ENCODE measurements at places on chromosomes 3 and 15.

DNA sequence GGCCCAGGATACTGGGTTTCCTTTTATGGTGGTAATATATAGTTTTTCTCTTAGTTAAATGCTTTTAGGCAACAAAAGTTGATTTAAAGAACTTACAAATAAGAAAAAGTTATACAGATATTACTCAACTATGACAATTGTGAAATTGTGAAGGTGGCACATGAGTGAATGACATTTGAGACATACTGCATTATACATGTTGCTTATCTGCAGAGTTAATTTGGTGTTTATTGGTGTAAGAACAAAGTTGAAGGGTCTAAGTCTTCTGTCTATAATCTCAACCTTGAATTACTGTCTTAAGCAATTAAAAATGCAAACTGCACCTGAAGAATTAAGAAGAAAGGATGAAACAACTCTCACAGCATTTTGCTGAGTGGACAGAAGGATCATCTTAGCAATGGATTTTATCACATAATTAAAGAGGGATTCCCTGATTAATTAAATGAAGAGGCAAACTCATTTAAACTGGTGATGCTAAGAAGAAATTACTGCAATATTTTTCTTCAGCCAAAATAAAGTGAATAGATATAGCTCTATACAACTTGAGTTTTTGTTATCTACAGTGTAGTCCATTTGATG lies 298.9 kb upstream of the TGFBR2 start:
- H3K27ac ChIP-seq = no peak overlapping the region
- H3K27me3 ChIP-seq = no peaks in the 10 kb centered on the region
- no peaks in the 10 kb centered on the region for H3K36me3 ChIP-seq
- no peak for DNase-seq
- H3K4me3 ChIP-seq = no peak overlapping the region

- H3K36me3 ChIP-seq = no peaks in the 10 kb centered on the region
- DNase-seq = no peak
- H3K27me3 ChIP-seq = no peaks in the 10 kb centered on the region
- H3K4me3 ChIP-seq = no peak overlapping the region
- no peaks in the 10 kb centered on the region for H3K4me1 ChIP-seq
Observed at GRCh38 chr3:86969500-86970189, 21.3 kb downstream of the VGLL3 start.

DNA sequence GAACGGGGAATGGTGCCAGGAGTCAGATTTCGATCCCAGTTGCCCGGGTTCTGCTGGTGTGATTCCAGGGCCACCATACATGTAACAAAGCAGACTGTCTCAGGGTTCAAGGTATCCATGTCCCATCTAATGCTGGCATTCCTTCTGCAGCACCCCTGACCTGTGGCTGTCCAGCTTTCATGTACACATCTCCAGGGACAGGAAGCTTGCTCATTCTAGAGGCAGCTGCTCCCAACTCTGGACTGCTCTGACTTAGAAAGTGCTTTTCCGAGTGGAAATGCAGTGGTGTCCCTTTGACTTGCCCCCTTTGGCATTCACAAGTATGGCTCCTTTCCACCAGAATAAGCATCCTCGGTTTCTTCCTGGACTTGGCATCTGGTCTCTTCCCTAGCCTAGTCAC lies 30.9 kb downstream of the PML start:
- H3K4me1 ChIP-seq = no peaks in the 10 kb centered on the region
- no peak overlapping the region for H3K27ac ChIP-seq
- DNase-seq = no peak
- H3K36me3 ChIP-seq = peaks cover 19% of the 10 kb centered on the region
- no peaks in the 10 kb centered on the region for H3K27me3 ChIP-seq

GRCh38 chr3:134693804-134694203 lies 43.0 kb upstream of the KY start:
- no peak for DNase-seq
- no peak overlapping the region for H3K27ac ChIP-seq
- H3K4me3 ChIP-seq = no peak overlapping the region
- H3K4me1 ChIP-seq = no peaks in the 10 kb centered on the region
- H3K27me3 ChIP-seq = no peaks in the 10 kb centered on the region
- H3K36me3 ChIP-seq = no peaks in the 10 kb centered on the region

- H3K36me3 ChIP-seq = no peaks in the 10 kb centered on the region
- no peaks in the 10 kb centered on the region for H3K27me3 ChIP-seq
- H3K27ac ChIP-seq = no peak overlapping the region
- no peaks in the 10 kb centered on the region for H3K4me1 ChIP-seq
- H3K4me3 ChIP-seq = no peak overlapping the region
Observed at GRCh38 chr3:73461547-73461946, 163.2 kb downstream of the PDZRN3 start.

- H3K27ac ChIP-seq = no peak overlapping the region
- H3K36me3 ChIP-seq = no peaks in the 10 kb centered on the region
- no peaks in the 10 kb centered on the region for H3K4me1 ChIP-seq
Observed at GRCh38 chr3:188546835-188547670, 393.1 kb downstream of the LPP start.

DNA sequence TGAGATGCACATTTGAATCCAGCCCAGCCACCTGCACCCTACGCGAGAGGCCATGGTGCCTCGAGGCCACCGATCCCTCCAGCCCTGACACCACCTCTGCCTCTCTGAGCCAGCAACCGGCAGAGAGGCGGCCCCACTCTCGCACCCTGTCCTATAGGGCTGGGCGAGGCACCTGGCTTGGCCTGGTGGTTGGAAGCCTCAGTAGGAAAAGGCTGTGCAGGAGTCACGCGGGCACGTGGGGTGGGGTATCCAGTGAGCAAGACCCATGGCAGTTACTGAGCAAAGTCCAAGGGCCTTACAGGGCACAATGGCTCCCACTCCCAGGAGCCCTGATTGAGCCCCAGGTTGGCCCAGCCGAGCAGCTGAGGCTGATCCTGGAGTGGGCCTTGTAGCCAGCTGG lies 12.4 kb upstream of the DUSP7 start:
- H3K27me3 ChIP-seq = no peaks in the 10 kb centered on the region
- peaks cover 2% of the 10 kb centered on the region for H3K4me1 ChIP-seq
- no peak overlapping the region for H3K27ac ChIP-seq
- no peaks in the 10 kb centered on the region for H3K36me3 ChIP-seq

- H3K27ac ChIP-seq = no peak overlapping the region
- H3K27me3 ChIP-seq = no peaks in the 10 kb centered on the region
- DNase-seq = no peak
- H3K4me1 ChIP-seq = no peaks in the 10 kb centered on the region
Observed at GRCh38 chr15:27696530-27696929, 402.6 kb downstream of the OCA2 start.
